ENCODE measurements at places on chromosomes 2 and 18.
A peak's percentile ranks its signal among the peaks of the same experiment; 100 is the strongest.

- no peak for DNase-seq
These were observed at the start of gene CASP10 for GRCh38 chr2:201182650-201183364. Gene CASP10, plus strand, starts transcription at chr2:201183141. Its CDS starts 2,637 bp downstream, at chr2:201185778.

DNA sequence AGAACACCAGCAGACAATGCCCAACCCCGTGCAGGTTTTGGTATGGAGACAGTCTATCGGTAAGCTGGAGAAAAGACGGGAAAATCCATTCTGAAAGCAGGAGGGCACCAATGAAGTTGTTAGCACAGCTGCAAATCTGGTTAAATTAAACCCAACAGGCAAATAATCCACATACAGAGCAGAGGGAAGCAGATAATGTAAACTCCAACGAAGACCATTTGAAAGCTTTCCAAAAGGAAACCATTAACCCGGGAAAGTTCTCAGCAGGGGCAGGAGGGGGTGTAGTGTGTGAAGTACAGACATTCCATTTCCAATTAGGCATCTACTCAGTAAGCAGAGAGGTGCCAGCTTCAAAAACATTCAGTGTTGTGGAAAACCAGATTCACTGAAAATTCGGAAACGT lies 10.3 kb downstream of the EDAR start:
- DNase-seq: no peak

- no peak for DNase-seq
These were observed 193.5 kb downstream of the PRKCE start for GRCh38 chr2:45844796-45845457.

DNA sequence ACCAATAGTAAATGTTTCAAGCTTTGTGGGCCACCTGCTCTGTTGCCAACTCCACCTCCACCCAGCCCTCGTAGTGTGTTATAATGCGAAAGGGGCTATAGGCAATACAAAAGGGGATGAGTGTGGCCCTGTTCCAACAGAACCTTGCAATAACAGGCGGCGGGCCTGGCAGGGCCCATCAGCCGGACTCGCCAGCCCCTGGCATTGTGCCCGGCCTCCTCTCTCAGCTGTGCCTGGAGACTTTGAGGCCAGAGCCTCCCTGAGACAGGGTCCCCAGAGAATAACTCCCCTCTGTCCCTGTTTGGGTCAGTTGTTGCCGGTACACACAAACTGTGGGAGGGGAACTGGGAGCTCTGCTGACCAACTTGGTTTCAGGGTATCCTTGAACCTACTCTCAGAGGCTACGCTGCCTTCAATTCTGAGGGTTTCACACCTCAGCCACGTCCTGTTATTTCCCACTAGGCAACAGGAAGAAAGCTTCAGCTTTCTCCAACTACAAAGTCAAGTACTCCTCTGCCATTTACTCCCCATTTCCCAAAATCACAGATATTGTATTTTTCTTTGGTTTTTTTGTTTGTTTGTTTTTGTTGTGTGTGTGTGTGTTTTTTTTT lies 58.0 kb upstream of the ZNF236 start:
- no peak for DNase-seq

GRCh38 chr2:132282911-132283310 lies 121.2 kb upstream of the ANKRD30BL start:
- no peak for DNase-seq

- DNase-seq: no peak
These were observed 265.3 kb upstream of the PKDCC start for GRCh38 chr2:41782306-41783158.

DNA sequence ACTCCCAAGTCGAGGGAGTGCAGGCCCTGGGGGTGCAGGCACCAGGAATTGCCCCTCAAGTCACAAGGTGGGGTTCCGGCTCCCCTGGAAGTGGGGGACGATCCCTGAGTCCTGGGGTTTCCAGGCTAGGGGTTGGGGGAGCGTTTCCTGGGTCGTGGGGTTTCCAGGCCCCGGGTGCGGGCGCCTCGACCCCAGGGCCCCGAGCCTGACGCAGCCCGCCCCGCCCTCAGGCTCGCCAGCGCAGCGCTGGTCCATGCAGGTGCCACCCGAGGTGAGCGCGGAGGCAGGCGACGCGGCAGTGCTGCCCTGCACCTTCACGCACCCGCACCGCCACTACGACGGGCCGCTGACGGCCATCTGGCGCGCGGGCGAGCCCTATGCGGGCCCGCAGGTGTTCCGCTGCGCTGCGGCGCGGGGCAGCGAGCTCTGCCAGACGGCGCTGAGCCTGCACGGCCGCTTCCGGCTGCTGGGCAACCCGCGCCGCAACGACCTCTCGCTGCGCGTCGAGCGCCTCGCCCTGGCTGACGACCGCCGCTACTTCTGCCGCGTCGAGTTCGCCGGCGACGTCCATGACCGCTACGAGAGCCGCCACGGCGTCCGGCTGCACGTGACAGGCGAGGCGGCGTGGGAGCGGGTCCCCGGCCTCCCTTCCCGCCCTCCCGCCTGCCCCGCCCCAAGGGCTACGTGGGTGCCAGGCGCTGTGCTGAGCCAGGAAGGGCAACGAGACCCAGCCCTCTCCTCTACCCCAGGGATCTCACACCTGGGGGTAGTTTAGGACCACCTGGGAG lies 12.0 kb downstream of the SIGLEC15 start:
- DNase-seq: no peak

DNA sequence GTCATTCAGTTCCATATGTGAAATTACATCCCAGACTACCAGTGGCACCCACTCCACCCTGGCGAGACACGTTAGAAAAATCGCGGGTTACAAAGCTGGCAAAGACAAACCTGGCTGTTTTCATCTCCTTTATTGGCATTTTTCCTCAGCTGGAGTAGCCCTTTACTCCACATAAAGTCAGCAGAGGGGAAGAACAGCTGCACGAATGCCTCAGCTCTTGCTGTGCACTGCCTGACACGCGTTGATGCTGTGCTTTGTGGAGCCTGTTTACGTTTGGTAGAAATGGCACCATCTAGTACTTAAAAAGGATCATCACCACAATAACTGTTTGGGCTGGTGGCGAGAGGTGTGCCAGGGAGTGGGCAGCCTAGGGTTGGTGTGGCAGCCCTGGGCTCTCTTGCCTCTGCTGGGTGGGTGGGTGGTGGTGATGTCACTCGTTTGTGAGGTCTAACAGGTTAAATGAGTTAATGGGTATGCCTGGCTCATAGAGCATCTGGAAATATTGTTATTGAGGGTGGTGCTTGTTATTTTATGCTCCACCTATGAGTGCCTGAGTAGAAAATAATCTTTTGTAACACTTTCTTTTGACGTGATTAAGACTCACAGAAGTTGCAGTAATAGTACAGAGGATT lies 16.4 kb downstream of the FARP2 start:
- DNase-seq: no peak

DNA sequence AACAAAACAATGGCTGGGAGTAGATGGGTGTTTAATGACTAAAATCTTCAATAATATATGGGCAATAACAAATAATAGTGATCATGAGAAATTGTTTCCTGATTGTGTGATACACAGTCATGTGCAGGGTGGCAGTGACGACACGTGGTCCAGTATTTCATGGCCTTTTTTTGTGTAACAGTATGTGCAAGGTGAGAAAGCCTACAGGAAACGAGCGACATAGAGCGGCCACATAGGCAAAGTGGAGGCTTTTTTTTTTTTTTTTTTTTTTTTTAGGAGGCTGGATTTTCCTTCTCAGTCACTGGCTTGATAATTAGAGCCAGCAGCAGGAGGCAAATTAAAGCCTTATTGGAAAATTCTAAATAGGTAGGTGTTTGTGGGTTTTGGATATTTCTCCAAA lies 123.7 kb downstream of the MYO3B start:
- DNase-seq: no peak

DNA sequence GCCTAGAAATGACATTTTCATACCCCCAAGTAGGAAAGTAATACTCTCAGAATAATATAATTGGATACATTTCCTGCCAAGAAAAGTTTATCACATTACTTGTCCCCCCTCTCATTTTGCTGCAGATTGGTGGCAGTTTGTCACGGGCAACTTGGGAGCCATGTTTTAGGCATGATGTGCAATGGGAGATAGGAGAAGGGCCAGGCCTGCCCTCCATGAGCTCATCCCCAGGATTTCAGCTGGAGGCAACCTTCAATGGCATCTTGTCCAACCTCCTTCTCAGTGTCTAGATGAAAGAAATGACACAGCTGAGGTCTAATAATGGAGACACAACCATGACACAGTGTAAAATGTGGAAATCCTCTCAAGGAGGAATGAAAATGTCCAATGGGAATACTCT lies 11.4 kb upstream of the RAB31 start:
- DNase-seq: no peak

DNA sequence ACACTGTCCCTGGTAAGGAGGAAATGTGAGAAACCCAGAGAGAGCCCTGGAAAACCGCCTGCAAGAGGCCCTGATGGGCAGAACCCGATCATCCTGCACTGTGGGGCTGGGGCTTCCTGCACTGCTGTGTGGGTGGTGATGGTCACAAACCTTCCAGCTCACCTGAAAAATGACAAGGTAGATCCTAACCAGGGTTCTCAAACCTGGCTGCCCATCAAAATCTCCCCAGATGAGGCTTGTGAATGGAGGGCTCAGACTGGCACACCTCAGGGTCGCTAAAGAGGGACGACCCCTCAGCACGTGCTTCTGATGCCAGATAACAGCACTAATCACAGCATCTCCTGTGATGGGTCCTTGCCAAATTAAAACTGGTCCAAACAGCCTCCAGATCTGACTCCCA lies 74.7 kb downstream of the GYPC start:
- peak; percentile 24 for DNase-seq

DNA sequence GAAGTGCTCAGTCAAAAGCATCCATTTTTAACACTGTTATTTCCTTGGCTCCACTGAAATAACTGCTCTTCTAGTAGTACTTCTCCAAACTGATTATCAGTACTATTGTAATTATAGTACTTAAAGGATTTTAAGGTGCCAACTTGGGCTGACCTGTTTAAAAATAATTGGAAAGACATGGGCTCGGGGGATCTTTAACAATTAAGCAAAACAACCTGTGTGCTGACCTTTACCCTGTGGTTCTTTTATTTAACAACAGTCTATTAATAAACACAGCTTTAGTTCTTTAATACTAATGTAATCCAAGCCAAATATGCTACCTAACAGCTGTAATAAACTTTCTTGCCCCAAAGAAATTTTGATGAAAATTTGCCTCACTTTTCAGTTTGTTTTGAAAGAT lies 6.9 kb upstream of the ITPRID2 start:
- no peak for DNase-seq

DNA sequence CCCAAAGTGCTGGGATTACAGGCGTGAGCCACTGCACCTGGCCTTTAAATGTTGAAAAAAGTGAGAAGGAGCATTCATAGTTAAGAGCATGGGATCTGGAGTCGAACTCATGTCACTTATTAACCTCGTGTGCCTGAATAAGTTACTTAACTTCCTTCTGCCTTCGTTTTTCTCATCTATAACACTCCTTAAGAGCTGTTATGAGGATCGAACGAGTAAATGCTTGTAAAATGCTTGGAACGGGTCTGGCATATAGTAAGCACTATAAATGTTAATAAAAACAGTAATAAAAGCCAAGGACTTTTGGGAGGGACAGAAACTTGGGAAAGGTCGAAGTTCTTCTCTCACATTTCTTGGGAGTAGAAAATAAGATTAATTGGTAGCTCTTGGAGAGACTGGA lies 40.8 kb downstream of the RAB10 start:
- no peak for DNase-seq

GRCh38 chr2:95077861-95078603 lies 43.6 kb downstream of the MRPS5 start:
- no peak for DNase-seq

GRCh38 chr2:86253424-86253823 lies 54.2 kb downstream of the MRPL35 start:
- DNase-seq: no peak

DNA sequence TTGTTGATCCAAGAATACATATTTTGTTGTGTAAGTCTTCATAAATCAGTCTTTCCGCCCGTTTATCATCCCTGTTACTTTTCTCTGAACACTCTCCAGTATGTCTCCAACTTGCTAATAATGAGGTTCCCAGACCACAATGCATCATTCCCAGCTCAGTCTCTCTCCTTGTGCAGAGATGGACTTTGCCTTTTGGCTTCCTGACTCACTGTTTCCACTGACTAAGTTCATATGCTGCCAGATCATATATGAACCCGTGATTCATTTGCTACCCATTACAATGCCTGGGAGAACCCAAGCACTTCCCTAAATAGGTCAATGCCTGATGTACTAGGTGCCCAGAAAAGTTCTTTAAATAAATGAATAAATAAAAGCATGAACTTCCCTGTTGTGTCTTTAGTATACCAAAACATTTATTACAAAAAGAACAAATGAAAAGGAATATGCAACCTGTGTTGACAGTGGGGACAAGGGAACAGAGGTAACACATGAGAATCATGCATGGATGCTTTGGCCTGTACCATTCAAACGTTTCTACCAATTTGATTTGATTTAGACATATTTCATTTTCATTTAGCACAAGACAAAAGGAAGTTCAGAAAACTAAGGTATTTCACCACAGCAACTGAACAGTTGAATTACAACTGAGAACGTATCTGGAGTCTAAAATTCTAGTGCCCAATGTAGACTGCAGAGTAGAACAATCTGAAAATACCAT lies 215.4 kb upstream of the HNRNPA3 start:
- no peak for DNase-seq

DNA sequence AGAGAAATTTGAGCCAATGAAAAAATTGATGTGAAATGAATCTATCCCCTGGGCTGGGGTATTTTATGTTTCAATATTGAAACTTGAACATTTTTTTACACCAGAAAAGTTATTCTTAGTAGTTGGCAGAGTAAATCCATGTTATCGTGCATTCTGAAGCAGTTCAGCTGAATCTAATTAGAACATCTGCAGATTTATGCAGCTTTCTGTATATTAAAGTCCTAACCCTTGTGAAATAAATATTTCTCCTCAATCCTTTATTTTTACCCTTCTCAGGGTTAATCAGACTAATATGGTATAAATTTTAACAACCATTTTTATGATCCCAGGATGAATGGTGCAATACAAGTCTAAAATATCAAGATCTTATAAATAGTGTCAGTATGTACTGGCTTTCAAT lies 69.5 kb downstream of the CDH20 start:
- no peak for DNase-seq

DNA sequence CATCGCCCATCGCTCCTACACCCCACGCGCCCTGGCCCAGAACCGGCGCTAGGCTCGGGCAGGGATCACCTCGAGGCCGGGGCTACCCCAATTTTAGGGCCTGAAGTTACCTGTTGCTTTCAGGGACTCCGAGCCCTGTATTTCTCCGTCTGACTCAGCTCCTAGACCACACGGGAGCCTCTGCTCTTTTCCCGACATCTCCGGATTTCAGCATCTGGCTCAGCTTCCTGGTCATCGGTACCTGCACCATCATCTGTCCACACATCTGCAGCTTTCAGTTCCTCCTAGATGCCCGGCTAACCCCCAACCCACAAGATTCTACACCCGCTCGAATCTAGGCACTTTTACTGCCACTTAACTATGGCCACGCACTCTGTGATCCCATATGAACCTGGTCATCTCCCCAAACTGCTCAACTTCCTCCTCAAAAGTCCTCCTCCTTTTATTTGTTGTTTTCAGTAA lies 12.1 kb upstream of the HMSD start:
- DNase-seq: no peak

DNA sequence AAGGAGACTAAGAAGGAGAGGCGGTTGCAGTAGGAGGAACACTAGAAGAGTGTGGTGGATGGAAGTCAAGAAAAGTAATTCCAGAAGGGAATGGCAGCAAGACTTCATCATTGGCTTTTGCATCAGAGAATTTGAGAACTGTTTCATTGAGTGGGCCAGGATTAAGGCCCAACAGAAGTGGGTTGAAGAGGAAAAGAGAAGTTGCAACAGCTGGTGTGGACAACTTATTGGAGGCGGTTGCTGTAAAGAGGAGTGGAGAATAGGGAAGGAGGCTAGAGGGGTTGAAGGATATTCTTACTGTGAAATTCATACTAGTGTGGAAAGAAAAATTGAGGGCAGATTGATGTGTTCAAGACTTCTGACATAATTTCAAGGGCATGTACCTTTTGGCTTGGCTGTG lies 168.7 kb upstream of the FN1 start:
- no peak for DNase-seq
